ENCODE measurements at places on chromosomes 13 and 19.

- DNase-seq = no peak
Observed at GRCh38 chr13:24215732-24216131, 55.2 kb downstream of the SPATA13 start.

DNA sequence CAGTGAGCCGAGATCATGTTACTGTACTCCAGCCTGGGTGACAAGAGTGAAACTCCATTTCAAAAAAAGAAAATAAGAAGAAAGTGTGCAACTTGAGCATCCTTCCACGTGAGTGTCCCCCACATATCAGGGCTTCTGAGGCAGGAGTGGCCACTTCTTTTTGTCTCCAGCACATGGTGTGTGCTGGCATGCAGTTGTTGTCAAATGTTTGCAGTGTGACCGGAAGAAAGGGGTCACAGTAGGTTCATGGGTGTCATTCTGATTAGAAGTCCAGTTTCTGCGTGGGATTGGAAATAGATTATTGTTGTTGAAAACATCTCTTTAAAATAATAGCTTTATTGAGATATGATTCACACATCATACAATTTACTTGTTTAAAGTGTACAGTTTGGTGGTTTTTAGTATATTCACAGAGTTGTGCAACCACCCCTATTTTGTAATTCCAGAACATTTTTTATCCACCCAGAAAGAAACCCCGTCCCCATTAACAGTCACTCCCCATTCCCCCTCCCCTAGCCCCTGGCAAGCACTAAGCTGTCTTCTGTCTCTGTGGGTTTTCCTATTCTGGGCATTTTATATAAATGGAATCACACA lies 2.2 kb downstream of the CRTC1 start:
- no peak for DNase-seq

GRCh38 chr13:97257228-97257755 lies 35.2 kb downstream of the MBNL2 start:
- DNase-seq = no peak

DNA sequence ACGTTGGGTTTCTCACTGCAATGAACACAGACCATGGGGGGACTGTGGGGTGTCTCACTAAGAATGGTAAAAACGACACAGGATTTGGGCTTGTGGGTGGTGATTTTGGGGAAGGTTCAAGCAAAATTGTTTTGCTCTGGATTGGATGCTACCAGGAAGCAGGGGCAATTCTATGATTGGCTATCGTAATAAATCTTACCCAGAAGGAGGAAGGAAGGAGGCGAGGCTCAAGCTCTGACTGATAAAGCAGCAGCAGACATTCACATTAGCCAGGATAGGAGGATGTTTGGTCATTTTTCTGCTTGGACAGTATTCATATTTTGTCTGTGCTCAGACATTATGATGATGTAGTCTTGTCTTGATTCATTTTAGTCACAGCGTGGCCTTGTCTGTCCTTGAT lies 1.5 kb downstream of the ZNF576 start:
- DNase-seq = no peak

Measured in WTC11 (cell line).